Activated CD4-positive, CD25-positive, alpha-beta regulatory T cell treated with anti-CD3 and anti-CD28 coated beads, Interleukin-2, amount 50 U/mL, for 16 hours (primary cell): ENCODE measurements at places on chromosomes 7 and 10.

DNA sequence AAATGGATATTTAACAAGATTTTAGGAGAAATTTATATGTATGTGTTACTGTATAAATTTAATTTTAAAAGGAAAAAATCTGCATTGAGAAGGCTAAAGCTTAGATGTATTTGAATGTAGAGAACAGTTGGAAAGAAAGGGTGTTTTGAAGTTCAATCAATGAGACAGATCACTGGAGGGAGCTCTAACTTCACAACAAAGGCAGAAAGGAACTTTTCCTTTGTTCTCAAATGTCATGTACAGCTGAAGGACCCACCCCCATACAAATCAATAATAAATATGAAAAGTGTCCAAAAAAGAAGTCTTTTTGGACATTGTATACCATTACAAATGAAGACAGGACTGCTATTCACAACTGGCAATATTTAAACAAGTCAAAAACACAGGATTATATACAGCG, 403.4 kb downstream of the DNAJB9 start:
- DNase-seq, result no peak

- DNase-seq, result no peak
These were observed 562.7 kb downstream of the GALNT17 start for GRCh38 chr7:71694665-71695064.

DNA sequence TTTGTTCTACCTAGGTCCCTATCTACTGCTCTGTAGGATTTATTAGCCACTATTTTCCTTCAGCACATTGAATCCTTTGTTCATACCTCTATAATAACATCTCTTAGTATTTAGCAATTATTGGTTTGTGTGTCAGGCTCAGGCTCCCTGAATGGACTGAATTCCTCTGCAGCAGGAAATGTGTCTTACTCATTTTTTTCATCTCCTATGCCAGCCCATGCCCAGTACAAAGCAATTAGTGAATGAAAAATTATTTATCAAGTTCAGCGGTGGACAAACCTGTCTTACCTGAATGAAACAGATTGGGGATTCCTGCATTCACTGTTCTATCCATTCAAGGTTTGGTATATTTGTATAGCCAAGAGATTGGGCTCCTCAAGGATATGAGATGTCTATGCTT, 53.7 kb downstream of the C1GALT1 start:
- no peak for DNase-seq

GRCh38 chr10:68155615-68156210, 46.4 kb downstream of the MYPN start:
- DNase-seq, result no peak

DNA sequence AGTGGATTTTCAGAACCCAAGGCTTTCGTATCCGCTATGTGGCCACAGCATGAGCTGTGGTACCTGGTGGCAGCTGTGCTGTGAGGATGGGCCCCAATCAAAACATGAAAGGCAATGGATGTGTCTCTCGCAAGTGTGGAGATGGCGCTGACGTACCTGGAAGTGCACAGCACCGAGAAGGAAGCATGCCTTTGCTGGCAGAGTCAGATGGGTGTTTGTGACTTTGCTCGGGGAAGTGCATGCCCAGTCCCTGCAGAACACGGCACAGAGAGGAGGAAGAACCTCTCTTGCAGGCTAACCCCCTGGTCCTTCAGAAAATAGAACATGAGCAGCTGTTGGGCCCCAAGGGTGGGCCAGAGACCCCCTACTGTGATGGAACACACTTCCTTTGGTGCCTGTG, 654.1 kb upstream of the ZWINT start:
- no peak for DNase-seq

GRCh38 chr10:33025039-33025438, 67.0 kb upstream of the ITGB1 start:
- no peak for DNase-seq

DNA sequence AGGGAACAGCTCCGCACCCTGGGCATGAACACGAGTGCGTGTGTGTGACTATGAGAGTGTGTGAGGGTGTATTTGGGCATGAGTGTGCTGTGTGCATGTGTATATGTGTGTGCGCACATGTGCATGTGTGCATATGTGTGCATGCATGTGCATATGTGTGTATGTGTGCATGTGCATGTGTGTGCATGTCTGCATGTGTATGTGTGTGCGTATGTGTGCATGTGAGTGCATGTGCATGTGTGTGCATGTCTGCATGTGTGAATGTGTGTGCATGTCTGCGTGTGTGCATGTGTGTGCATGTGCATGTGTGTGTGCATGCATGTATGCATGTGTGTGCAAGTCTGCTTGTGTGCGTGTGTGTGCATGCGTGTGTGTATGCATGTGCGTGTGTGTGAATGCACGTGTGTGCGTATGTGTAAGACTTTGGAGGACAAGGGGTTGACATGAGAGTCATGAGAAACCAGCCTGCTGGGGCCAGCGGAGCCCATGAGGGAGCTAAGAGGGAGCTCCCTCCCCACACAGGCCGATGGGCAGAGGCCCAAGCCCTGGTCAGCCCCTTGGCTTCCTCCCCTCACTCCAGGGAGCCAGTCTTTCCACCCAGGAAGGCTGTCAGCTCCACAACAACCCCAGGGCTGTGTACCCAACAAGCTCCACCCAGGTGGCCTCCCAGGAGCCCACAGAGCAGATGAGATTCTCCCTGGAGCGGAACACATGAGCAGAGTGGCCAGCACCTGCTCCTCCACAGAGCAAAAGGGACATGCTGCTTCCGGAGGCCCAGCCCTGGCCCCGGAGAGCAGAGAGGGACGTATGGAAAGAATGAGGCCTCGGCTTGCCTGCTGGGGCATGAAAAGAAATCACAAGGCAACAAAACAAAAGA, 142.5 kb upstream of the PPP2R2D start:
- DNase-seq, result no peak
